ENCODE measurements at places on chromosomes 13 and 19.

GRCh38 chr19:913080-913748 is at the start of gene R3HDM4:
Gene R3HDM4, minus strand, starts transcription at chr19:913219. Its CDS starts 62 bp downstream, at chr19:913157.
- peaks cover 32% of the 10 kb centered on the region for H3K4me1 ChIP-seq
- H3K4me3 ChIP-seq, result peak within 1 kb of the TSS; percentile 82

DNA sequence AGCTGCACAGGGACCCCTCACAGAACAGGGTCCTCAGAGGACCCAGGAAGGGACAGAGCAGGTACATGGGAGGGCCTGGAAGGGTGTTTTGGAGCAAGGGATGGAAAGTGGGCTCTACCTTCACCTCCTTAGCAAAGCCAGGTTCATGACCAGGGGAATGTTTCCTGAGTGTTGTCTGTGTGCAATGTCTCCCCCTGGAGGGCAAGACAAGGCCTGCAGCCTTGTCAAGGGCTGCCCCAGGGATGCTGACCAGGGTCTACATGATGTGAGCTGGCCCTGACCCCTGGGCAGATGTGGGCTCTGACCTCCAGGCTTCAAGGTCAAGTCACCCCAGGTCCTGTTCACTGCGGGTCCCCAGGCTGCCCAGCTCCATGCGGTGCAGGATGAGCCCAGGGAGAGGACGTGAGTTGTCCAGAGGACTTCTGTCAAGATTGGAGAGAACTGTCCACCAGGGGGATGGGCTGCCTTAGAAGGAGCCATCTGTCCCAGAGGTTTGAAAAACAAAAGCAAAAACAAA is 1.0 kb upstream of the CEACAM1 start:
- no peaks in the 10 kb centered on the region for H3K27me3 ChIP-seq
- no peaks in the 10 kb centered on the region for H3K36me3 ChIP-seq
- peaks cover 25% of the 10 kb centered on the region for H3K4me1 ChIP-seq
- peak; percentile 55 for DNase-seq

- no peaks in the 10 kb centered on the region for H3K36me3 ChIP-seq
- H3K4me1 ChIP-seq, result peaks cover 5% of the 10 kb centered on the region
- no peaks in the 10 kb centered on the region for H3K27me3 ChIP-seq
- H3K27ac ChIP-seq, result no peak overlapping the region
- DNase-seq, result peak; percentile 66
- peak overlapping the region; percentile 39 for H3K4me3 ChIP-seq
These were observed 6.3 kb downstream of the ERICH4 start for GRCh38 chr19:41449079-41449864.

GRCh38 chr13:87498681-87499080 is 172.5 kb upstream of the SLITRK5 start:
- no peaks in the 10 kb centered on the region for H3K36me3 ChIP-seq
- DNase-seq, result no peak
- H3K4me3 ChIP-seq, result no peak overlapping the region
- no peaks in the 10 kb centered on the region for H3K27me3 ChIP-seq
- no peaks in the 10 kb centered on the region for H3K4me1 ChIP-seq

- no peaks in the 10 kb centered on the region for H3K36me3 ChIP-seq
- no peaks in the 10 kb centered on the region for H3K4me1 ChIP-seq
- no peak overlapping the region for H3K27ac ChIP-seq
- DNase-seq, result no peak
These were observed 799 bp downstream of the PVR start for GRCh38 chr19:44644402-44645016.
